GF-D8 (cell line): ENCODE measurements at places on chromosomes 5 and 9.

DNA sequence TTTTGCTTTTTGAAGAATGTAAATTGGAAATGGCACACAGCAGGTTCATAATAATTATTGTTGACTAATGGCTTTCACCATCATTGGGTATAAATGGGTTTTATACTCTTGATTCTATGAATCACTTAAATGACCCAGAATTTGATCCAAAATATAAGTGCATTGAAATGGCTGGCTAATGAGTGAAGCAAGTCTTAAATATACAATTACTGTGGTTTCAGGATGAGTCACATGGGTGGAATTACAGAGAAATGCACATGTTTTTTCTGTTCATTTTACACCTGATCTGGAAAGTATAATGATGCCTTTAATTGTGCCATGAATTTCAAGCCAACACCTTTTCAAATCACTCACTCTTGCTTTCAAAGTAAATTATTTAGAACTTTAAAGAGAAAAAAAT, 380.8 kb upstream of the CD180 start:
- no peak for DNase-seq

GRCh38 chr5:96279801-96280542, 153.1 kb downstream of the PCSK1 start:
- no peak for DNase-seq

- DNase-seq, result no peak
These were observed 3.2 kb upstream of the NR4A3 start for GRCh38 chr9:99818500-99818899.

GRCh38 chr5:55453211-55453610, 81.6 kb downstream of the PLPP1 start:
- no peak for DNase-seq

- no peak for DNase-seq
These were observed 278.3 kb upstream of the DMRT1 start for GRCh38 chr9:563200-563599.

GRCh38 chr9:70998962-70999361, 122.5 kb downstream of the TRPM3 start:
- no peak for DNase-seq

DNA sequence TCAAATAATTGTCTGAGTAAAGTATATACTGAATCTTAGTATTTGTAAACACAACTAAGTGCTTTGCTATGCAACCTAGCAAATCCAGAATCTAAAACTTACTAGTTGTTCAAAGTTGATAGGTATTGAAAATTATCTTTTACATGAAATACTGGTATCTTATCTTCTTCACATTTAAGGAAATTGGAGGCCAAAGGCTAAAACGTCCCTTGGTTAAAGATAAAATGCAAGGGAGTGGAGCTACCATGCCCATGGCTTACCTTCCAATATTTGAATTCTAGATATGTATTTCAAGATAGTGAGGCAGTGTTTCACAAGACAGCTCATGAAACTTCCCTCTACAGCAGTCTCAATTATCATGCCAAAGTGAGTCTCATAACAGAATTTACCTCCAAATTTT, 373.5 kb downstream of the KIAA0825 start:
- no peak for DNase-seq

- DNase-seq, result no peak
These were observed 166.9 kb downstream of the SNCAIP start for GRCh38 chr5:122478741-122479442.

GRCh38 chr9:117696154-117696553, 8.0 kb upstream of the TLR4 start:
- no peak for DNase-seq

DNA sequence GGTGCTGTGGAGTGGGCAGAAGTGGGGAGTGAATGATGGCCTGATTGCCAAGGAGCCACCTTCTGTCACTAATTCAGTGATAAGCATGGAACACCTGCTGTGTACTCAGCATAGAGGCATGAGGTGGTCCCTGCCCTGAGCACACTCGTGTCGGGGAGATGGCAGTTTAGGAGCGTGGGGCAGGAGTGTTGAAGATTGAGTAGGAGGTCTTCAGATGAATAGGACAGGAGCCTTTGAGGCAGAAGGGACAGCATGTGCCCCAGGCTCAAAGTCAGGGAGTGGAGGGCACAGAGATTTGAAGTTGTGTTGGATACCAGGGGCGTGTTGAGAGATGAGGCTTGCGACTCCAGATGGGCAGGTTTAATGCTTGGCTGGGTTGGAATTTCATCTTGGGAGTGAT, 55.0 kb downstream of the ZNF618 start:
- no peak for DNase-seq

DNA sequence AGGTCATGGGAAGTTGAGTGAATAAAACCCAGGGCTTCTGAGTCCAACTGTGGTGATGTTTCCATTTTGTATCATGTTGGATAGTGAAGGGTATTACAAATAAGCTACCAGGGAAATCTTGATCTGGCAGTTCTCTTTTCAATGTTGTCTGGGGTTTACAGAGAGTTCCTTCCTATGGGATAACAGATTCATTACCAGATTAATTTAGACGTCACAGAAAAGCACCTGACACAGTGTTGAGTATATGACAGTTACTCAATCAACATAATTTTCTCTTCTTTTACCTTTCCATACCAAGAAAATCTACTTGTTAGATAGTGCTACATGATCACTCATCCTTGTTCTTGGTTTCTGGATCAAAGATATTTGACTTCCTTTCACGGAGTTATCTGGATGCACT, 270.9 kb downstream of the ACTL7B start:
- DNase-seq, result no peak

DNA sequence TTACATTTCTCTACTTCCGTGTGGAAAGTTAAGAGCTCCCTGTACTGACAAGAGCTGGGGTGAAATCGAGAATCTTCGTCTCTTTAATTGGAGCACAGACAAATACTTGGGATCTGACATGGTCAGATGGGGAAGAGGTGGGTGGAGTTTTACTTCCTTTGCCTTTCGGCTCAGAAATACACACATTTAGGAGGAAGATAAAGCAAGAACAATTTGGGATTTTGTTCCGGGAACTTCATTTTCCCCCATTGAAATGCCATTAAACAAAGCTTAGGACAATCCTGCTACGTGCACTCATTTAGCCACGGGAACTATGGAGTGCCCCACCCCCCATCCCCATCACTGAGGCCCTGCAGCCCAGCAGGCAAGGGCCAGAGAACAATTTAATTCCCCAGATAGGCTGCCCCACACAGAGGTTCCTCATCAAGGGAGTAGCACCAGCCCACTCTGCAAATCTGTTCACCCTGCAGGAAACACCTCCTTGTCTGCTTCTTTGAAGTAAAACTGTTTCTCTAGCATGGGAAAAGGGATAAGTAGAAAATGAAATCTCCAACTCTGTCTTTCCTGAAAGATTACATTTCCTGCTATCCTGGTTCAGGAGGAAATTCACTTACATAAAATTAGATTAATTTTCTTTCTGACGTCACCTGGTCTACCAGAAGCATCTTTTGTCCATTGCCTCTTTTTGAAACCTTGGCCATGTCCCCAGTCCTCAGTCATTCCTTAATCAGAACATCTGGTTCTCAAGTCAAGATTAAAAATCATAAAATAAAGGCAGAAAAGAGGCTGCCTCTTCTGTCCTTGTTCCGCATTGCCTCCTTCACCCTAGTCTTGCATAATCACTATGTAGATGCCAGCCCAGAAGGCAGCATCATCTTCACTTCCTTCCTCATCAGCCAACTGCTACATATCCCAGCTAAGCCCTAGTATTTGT, 206.4 kb downstream of the ENC1 start:
- peak; percentile 28 for DNase-seq

- no peak for DNase-seq
These were observed 171.1 kb downstream of the TARS1 start for GRCh38 chr5:33611877-33612276.

DNA sequence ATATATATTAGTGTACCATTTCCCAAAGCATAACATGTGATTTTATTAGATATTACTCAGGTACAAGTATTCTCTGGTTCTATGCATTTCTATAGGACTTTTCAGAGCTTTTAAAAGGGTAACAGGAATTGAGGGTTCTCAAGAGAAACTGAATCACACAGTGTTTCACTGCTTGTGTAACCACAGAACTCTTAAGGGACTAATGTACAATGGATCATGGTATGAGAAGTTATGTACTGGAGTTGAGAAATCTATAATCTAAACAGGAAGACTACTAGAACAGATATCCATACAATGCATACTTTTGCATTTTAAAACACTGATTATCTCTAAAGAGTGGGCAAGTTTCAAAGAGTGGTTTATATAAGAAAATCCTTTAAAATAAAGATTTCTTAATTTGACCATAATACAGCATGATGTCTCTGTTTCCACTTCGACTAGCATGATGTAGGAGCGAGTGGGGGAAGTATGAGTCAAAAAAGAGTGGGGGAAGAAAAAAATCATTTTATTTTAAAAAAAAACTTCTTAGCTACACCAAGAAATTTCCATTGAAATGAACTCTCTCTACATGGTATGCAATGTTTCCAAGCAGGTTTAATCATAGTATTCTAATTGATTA, 183.5 kb downstream of the RFX3 start:
- DNase-seq, result no peak
